Daoy (cell line): ENCODE measurements at places on chromosomes 4 and X.
A peak's percentile ranks its signal among the peaks of the same experiment; 100 is the strongest.

GRCh38 chrX:75883446-75883845, 98.4 kb upstream of the MAGEE2 start:
- no peak for DNase-seq

- no peak for DNase-seq
Measured at GRCh38 chr4:145880355-145880960, 58.2 kb downstream of the ZNF827 start.

DNA sequence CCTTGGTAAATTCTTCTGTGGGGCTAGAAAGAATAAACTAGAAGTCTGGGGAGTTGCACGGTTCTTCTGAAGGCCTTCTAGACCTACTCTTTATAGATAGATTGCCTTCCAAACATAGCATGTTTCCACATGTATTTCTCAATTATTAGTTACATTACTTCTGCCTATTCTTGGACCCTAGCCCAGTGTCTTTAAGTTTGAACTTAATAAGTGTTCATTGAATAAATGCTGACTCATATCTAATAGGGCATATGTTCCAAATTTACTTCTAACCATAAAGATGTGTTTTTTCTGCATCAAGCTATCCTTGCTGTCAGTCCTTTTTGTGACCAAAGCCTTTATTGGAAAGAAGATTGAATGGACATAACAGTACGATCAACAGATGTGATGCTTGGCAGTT, 503.6 kb upstream of the ZFP42 start:
- no peak for DNase-seq

DNA sequence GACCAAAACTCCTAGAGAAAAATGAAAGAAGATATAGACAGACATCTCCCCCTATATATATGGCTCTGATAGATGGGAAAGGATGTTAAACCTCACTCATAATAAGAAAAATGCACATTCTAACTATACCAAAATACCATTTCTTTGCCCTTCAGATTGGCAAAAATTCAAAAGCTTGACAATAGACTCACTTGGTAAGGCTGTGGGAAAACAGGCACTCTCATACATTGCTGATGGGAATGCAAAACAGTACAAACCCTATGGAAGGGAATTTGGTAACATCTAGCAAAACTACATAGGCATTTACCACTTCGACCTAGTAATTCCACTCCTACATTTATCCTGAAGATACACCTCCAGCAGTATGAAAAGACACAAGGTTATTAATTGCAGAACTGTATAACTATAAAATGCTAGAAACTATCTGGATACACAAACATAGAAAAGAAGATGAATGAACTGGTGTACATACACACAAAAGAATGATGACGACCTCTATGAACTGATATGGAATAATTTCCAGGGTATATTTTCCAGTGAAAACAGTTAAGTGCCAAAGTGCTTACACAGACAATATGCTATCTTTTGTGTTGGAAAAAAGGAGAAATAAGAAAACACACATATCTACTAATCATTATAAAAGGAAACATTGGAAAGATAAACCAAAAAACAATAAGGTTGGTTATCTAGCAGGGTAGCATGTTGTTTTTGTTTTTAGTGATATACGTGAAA, 48.5 kb downstream of the WDFY3 start:
- DNase-seq, result no peak

DNA sequence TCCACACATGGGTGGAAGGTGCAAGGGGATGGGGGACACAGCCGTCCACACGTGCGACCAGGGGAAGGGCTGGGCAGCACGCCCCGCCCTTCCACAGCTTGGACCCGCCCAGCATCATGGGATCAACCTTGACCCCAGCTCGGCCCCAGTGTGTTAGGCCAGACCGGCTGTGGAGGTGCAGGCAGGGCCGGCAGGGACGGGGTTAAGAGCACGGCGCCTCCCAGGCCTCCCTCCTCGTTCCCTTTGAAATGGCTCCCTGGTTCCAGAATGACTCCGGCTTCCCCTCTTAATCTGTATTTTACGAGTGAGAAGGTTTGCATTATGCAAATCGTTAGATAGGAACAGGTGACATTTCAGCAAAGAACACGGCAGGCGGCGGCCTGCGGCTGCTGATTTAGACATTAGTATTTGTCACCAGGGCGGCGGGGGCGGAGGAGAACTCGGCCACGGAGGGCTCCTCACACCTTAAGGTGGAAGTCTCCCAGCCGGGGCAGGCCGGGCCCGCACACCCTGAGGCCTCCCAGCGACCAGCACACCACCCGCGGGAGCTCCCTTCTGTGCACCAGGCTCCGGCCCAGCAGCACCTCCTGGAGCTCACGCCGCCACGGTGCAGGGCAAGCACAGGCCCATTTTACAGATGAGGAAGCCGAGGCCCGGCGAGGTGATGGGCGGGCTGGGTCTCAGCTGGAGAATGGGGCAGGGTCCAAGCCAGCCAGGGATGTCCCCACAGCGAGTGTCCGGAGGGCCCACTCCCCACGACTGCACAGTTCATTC, 116.1 kb downstream of the FAM53A start:
- no peak for DNase-seq

DNA sequence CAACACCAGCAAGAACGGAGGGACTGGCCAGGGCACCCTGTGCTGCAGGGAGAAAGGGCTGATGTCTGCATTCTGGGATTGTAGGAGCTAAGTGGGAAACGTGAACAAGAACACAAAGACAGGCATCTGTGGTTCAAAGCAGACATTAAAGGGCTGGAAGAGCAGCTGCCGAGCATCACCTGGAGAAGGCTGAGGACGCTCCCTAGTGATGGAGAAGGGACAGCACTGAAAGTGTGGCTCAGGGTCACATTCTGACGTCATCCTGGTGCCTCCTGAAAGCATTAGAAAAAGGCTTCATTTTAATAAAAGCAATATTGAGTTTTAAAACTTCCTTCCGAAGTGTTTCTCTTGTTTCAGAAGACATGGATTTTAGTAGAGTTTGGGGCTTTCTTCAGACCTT, 62.3 kb downstream of the CLDN22 start:
- no peak for DNase-seq

GRCh38 chr4:148453833-148454232, 11.6 kb upstream of the NR3C2 start:
- no peak for DNase-seq

GRCh38 chr4:147940171-147940570, 208.3 kb downstream of the ARHGAP10 start:
- no peak for DNase-seq

DNA sequence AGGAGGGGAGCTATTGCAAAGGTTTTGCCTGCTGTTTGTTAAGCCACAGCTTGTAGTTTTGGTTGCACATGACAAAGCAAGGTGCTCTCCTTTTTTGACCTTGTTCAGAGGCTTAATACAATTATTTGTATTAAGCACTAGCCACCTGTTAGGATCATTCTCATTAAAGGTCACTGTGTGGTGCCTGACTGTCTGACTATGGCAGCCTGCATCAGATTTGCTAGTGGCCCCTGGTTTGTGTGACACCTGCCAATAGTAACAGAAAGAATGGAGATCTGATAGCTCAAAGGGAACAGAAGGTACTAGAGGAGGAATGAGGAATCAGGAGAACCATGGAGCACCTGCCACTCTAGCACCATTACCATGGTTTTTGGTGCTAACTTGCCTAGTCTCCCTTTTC, 102.5 kb downstream of the POLA1 start:
- no peak for DNase-seq

DNA sequence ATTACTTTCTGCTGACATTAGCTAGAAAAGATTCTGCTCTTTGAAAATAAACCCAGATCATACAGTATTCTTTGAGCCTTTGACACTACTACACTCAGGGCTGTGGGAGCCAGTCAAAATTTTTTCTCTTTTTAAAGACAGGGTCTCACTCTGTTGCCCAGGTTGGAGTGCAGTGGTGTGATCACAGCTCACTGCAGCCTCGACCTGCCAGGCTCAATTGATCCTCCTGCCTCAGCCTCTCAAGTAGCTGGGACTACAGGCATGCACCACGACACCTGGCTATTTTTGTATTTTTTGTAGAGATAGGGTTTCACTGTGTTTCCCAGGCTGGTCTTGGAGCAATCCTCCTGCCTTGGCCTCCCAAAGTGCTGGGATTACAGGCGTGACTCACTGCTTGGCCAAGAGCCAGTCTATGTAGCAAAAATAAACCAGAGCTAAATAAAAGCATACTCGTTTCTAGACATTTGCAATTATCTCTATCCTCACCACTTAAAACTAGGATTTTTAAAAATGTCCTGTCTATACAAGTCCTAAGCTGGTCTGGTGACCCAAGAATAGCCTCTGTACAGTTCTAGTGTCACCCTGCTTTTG, 43.2 kb downstream of the AKAP4 start:
- peak; percentile 44 for DNase-seq

GRCh38 chrX:24235084-24235710, 78.7 kb downstream of the SUPT20HL2 start:
- DNase-seq, result no peak

DNA sequence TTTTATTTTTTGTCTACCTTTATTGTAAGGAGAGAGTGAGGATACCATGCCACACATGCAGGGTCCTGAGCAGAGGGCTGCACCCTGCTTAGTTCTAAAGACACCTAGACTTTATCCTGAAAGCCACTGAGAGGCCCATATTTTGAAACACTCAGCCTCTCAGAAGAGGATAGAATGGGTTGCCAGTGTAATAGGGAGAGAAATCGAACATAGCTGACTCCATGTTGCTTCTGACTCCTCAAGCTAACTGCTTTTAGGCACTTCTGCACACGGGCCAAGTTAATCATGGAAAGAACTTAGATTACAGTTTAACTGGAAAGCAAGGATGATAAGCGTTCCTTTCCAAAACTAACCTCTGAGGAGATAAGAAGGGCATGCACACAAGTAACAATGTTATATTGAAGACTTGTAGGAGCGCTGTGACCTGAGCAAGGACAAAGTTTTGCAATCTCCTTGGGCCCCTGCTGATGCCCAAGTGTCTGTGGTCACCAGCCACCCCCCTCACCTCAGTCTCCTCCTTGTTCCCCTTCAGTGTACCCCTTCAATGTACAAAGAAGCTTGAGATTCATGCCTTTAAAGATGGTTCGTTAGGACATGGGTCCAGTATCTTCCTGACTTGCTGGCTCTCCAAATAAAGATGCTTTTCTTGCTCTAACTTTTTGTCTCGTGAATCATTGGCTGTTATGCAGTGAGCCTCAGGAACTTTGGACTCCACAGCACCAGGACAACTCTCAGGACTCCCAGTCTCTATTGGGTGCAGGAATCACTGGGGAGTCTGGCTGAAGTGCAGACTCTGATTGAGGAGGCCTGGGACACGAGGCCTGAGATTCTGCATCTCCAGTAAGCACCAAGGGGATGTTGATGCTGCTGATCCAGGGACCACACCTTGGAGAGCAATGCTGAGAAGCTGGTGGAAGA, 25.4 kb upstream of the CD99 start:
- DNase-seq, result no peak

GRCh38 chr4:165302658-165303057, 24.8 kb upstream of the MSMO1 start:
- no peak for DNase-seq

DNA sequence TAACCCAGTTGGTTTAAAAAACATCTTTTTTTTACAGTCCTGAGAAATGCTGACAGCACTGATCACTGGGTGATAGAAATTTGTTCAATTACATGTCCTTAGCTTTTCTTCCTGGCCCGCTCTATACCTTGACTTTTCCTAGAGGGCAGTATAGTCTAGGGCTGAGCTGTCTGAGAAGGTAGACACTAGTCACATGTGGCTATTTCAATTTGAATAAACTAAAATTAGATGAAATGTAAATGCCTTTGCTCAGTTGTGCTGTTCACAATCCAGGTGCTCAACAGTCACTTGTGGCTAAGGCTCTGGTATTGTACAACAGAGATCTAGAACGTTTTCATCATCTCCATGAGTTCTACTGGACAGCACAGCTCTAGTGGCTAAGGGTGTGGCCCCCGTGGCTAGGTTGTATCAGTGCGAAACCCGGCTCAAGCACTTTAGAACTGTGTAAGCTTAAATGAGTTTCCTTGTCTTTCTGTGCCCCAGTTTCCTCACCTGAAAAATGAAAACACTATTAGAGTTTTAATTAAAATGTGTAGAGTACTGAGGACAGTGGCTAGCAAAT, 111.6 kb upstream of the WDR17 start:
- no peak for DNase-seq

DNA sequence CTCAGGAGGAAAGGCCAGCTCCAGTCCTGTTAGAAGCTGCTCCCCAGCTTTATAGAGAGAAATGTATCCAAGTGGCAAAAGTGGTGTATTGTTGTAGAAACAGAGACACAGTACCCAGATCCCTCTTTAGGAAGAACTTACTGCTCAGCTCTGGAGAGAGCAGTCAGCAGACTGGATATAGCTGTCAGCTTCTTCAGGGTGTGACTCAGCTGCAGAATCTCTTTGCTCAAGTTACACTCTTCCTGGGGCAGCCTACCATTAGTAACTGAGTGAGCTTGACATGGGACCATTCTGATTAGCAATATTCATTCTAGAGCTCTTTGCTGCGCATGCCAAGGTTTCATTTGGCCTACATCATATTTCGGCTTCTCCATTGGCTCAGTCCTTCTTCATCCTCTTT, 40.5 kb downstream of the ATP1B4 start:
- peak; percentile 4 for DNase-seq

- DNase-seq, result peak; percentile 42
Measured at GRCh38 chr4:15714646-15715435, 12.0 kb downstream of the BST1 start.

GRCh38 chr4:37441231-37442061, 196.9 kb downstream of the NWD2 start:
- peak; percentile 30 for DNase-seq

DNA sequence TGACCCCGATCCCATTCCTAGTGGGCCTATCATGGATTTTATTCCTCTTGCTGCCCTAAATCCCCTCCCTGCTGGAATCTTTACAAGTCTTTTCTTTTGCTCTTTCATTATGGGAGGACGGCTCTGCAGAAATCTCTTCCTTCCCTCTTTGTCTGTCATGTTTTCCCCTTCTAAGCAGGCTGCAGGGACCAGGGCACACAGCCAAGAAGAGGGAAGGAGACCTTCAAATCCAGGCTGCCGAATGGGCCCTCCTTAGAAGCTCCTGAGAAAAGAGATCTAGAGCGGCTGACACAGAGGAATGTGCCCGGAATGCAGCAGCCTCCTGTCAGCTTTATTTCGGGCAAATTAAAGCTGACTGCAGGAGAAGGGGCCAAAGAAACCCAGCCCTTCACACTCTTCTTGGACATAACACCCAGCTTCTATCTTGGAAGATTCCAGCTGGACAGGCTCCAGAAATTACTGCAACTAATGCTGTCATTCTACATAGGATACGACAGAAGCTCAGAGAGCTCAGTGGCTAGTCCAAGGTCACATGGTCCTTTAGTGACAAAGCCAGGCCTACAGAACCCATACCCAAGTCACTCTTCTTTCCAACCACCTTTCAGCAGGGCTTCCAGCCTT, 187.8 kb upstream of the NHS start:
- DNase-seq, result no peak

DNA sequence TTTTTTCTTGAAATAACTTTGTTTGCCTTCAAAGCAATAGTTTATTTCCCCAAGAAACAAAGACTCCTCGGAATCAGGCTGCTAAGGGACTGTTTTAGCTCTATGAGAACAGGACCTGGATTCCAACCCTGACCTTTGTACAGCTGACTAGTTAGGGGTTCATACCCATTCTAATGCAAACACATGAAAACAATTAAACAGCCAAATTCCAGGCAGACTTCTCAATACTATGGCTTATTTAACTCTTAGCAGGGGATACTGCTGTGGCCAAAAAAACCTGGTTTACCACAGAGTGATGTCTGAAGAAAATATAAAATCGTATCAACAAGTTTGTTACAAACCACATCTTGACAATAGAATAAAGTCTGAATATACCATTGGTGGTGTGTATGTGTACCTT, 129.6 kb upstream of the INTU start:
- DNase-seq, result no peak

- no peak for DNase-seq
Measured at GRCh38 chr4:149161247-149161646, 654.4 kb downstream of the IQCM start.
